ENCODE measurements at places on chromosomes 12 and 14.

GRCh38 chr12:101407049-101407435 is 530 bp downstream of the ARL1 start:
- DNase-seq = peak; percentile 33

DNA sequence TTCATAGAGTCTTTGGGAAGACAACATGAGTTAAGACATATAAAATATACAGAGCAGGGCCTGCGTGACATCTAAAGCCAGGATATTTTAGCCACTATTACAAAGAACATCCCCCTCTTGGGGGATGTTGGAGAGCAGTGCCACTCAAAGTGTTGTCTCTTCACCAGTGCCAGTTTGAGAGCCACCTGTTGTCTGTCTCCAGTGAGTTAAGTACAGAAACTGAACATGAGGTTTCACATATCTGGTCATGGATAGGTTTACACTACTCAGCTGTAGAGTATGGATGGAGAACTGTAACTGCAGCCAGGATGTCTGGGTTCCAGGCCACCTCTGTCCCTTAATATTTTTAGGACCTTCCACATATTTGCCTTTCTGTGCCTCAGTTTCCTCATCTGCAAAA is 39.1 kb downstream of the RNFT2 start:
- no peak for DNase-seq

- DNase-seq = no peak
Measured at GRCh38 chr14:72549854-72550253, 344.0 kb downstream of the DPF3 start.

GRCh38 chr12:112488257-112488876 is 69.6 kb downstream of the PTPN11 start:
- DNase-seq = no peak

GRCh38 chr14:54329082-54329695 is 67.6 kb upstream of the CDKN3 start:
- DNase-seq = no peak

DNA sequence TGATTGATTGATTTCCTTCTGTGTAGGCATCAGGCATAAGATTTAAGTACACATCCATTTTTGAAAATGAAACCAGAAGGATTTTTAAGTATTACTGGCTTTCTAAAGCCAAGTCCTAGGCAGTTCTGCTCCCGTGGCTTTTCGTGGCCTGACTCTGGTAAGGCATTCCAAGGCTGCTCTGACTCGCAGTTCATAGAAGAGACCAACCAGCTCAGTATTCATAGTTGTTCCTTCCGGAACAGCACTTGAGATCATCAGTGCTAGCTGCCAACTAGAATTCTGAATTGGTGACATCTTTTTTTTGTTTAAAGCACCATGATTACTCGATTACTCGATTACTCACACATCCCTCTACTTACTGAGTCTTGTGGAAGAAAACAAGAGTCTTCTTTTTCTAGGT is 25.9 kb downstream of the SUDS3 start:
- DNase-seq = no peak

DNA sequence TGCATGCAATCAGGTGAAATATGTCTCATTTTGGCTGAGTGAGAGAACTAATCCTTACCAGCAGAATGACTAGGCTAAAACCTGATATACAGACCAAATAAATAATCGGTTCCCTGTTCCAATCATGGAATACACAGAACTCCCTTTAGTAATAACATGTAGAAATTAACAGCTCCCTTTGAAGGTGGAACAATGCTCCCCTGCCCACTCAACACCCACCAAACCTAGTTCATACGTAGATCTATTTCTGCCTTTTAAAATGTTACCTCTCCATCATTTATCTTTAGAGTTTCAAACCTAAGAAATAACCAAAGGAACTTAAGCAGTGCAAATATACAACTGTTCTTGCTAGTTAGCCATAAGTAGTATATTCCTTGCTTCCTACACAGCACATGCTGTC is 153.7 kb upstream of the ABCD2 start:
- no peak for DNase-seq

DNA sequence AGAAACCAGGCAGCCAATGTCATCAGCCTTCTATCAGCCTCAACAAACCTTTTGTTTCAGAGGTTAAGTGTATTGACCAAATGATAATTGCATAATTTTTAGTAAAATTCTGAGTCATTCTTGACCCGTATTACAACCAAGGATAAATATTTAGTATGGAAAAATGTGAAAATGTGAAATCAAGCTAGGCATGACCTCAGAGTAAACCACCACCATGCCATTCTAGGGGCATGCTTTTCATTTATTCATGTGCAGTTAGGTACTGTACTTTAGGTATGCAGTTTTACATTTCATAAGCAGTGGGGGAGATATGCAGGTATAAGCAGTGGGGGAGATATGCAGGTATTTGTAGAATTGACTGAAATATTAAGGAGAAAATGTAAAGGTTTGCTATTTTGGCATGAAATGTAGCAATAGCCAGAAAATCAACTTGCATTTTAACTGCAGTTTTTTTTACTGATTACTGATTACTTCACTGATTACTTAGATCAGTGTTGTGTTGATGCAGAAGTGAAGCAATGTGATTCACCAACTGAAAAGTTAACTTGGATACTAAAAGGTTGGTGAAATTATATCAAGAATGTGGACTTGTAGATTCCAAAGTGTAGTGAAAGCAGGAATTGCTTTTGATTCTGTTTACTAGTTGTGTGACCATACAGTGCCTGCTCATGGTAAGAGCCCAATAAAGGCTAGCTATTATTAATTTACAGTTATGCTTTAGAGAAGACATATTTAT is 184.2 kb downstream of the ESR2 start:
- DNase-seq = no peak

- DNase-seq = no peak
Measured at GRCh38 chr14:20706657-20707355, 18.2 kb downstream of the ANG start.

GRCh38 chr12:42689699-42690098 is 100.2 kb upstream of the PRICKLE1 start:
- DNase-seq = no peak

- no peak for DNase-seq
Measured at GRCh38 chr14:103516426-103517173, 6.0 kb downstream of the CKB start.

DNA sequence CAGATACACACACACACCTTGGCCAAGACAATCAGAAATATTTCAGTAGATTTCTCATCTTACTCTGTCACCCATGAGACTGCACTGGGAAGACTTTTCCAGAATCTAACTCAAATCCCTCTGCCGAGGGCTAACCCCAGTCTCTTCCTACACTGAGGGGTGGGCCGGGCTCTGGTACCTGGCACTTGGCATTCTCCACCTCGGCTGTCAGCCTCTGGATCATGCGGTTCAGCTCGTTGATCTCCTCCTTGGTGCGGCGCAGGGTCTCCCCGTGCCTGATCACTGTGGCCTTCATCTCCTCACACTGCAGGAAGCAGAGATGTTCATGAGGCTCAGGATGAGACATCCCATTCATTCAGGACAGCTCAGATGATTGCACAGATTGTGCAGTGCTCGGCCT is 4.9 kb downstream of the KRT83 start:
- DNase-seq = no peak

GRCh38 chr14:52558688-52559087 is 6.1 kb downstream of the GPR137C start:
- no peak for DNase-seq

DNA sequence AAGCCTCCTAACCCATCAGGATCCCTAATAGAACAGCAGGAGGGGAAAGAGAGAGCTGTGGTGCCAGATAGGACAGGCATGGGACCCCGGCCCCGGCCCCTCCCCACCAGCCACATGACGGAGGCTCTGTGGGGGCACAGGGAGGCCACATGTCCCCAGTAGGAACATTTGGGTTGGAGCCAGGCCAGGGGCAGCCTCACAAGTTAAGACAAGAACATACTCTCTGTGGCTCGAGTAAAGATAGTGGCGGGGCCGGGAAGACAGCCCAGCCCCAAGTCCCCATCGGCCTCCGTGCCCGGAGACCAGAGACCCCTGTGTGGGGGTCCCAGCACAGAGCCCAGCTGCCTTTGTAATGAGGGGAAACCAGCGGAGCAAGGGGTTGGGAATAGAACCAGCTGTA is 78.6 kb upstream of the GALNT9 start:
- DNase-seq = no peak

- no peak for DNase-seq
Measured at GRCh38 chr14:93731753-93732152, 56.5 kb downstream of the PRIMA1 start.

DNA sequence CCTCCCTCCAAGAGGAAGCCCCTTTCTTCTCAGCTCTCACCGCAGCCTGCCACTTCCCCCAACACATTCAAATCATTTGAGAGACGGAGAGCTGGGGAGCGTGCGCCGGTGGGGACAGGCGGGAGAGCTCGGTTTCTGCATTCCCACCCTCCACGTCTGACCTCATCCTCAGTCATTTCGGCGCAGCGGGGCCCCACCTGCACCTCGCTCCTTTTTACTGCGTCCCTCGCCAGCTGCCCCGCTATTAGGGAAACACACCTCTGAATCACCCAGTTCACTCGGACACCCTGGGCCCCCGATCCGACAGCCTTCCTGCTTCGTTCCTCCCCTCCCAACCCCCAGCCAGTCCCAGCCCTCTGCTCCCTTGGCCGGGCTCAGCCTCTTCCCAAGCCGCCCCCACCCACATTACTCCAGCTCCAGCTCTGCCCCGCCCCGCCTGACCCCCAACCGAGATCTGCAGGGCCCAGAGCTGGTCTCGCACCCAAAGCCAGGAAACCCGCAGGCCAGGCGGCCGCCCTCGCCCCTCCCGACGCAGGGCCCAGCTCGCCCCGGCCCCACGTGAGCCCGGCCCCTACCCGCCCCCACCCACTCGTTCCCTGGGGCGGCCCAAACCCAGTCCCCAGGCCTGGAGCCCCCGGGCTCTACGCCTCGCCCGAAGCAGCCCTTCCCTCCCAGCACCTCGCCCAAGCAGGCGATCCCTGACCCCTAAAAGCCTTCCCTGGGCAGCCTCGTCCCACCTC is 783 bp downstream of the CORO1C start:
- DNase-seq = peak; percentile 62

- DNase-seq = no peak
Measured at GRCh38 chr12:106481246-106481645, 101.6 kb upstream of the RFX4 start.

- DNase-seq = no peak
Measured at GRCh38 chr14:92456215-92457015, 57.2 kb upstream of the RIN3 start.

DNA sequence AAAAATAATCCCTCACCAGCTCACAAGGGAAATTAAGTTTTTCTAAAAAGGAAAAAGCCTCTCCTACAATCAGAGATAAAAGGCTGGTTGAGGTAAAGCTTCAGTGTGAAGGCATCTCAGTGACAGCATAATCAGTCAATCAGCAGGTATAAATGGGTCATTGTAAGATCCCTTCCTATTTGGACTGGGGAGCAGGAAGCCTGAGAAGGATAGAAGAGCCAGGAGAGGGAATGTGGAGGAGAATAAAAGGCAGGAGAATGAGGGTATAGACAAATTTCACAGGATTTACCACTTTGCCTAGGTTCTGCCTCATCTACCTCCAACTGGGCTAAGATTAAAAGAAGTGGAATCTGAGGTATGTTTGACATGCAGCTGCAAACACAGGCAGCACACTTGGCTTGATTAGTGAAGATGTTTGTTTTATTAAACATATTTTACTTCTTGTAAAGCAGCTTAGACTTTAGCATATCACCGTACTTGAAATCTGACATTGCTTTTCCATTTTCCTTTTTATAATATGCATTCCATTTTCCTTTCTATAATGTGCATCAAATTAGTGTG is 479.1 kb upstream of the USP15 start:
- no peak for DNase-seq

DNA sequence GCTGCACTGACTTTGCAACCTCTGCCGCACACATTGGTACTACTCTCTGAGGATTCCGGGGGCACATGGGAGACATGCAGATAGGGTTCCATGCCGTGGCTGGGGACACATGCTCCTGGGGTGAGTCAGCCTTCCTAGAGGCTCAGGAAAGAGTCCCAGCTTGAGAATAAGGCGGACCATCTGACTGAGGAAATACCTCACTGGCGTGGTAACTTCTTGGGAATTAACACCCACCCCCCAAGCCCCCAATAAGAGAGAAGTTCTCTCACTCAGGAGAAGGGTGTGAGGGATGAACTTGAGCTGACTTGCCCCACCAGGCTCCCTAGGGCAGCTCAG is 23.2 kb downstream of the PLXNC1 start:
- no peak for DNase-seq

DNA sequence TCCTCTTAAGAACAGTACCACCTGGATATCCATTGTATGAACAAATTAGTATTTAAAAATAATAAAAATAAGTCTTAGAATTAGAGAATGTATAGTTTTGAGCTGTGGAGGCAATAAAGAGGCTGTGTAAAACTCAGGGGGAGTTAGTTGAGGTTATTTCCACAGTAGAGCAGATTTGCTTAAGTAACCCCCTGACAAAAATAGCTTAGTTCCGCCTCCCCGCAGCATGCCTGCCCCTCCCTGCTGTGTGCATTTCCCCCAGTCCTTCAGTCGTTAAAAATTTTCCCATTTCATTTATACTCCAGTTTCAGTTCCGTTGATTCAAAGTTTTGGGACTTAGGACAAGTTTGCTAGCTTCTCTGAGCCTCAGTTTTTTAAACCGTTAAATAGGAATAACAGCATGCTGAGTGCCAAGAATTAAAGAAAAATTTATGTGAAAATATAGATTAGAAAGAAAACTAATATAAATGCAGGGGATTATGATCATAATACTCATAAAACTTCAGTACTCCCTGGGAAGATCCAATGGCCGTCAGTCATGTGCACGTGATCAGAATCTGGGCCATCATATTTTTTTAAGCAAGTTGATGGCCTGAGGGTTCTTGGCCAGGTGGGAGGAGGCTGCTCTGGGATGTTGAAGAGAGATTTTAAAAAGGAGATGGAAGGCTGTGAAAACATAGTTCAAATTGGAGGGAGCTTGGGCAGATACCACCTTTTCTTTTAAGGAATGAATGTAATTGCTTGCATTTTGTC is 14.5 kb upstream of the SLC38A2 start:
- no peak for DNase-seq

- DNase-seq = no peak
Measured at GRCh38 chr12:108738170-108738569, 6.9 kb upstream of the CORO1C start.

DNA sequence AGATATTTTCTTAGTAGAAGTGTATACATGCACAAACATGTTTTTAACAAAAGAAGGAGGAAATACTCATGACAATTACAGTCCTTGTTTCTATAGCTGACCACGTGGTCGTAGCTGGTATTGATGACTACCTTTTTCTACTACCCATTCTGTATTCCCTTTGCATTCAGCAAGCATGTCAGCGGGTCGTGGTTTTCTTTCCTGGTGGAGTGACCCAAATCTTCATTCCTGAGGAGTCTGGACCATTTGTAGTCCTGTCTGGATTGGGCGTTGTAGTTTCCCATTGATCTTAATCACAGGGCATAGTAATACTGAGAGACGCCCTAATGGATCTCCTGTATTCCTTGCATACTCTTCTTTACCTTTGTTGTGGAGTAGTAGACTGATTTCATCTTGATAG is 472.1 kb upstream of the RGS6 start:
- DNase-seq = no peak

- DNase-seq = no peak
Measured at GRCh38 chr14:26841920-26842741, 244.3 kb upstream of the NOVA1 start.
